BJ (cell line): ENCODE measurements at places on chromosomes 2 and 18. TPM values are rescaled to one million over a fixed set of nuclear protein-coding genes. Genes with fewer than 3 reads are reported as not detected.

GRCh38 chr2:176504440-176504839 is 235.2 kb downstream of the MTX2 start:
- DNase-seq = no peak

- DNase-seq = no peak
Observed at GRCh38 chr2:41137031-41137430, 685.1 kb upstream of the SLC8A1 start.

Gene C2orf80
- polyA plus RNA-seq = not detected in 2 replicates

Gene MTCL1
- 28.2 and 29.8 TPM in 2 replicates for polyA plus RNA-seq

DNA sequence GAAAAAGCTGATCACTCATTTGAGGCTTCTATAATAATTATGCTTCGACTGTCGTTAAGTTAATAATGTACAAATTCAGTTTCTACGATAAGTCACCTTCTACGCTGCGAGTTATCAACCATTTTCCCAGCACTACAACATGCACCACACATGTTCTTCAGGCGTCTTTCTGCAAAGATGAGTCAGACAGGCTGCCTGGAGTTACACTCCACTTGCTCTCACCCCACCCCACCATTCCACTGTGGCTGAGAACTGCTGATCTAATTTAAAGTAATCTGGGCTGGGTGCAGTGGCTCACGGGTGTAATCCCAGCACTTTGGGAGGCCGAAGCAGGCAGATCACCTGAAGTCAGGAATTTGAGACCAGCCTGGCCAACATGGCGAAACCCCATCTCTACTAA is 218.6 kb downstream of the DYM start:
- peak; percentile 20 for DNase-seq

Gene RESP18
- not detected in 2 replicates for polyA plus RNA-seq
